Myocyte (in vitro differentiated cells): ENCODE measurements at places on chromosomes 6 and 20. TPM values are rescaled to one million over a fixed set of nuclear protein-coding genes. Genes with fewer than 3 reads are reported as not detected.

C6orf132 gene
- 0.16 TPM in 2 replicates for total RNA-seq

CALHM5 gene
- total RNA-seq = 5.0 and 5.4 TPM in 2 replicates

ENTPD6 gene
- total RNA-seq = 38.7 and 43.2 TPM in 2 replicates

LIN28B gene
- not detected in 2 replicates for total RNA-seq

SNX3 gene
- 181 and 192 TPM in 2 replicates for total RNA-seq

FOXC1 gene
- total RNA-seq = 3.6 and 5.0 TPM in 2 replicates

PBOV1 gene
- not detected in 2 replicates for total RNA-seq
